ENCODE measurements at places on chromosomes 3 and 15.

- DNase-seq = no peak
These were observed 24.3 kb downstream of the PLEKHO2 start for GRCh38 chr15:64865998-64866520.

- no peak for DNase-seq
These were observed 24.1 kb downstream of the GYG1 start for GRCh38 chr3:149015393-149015792.

DNA sequence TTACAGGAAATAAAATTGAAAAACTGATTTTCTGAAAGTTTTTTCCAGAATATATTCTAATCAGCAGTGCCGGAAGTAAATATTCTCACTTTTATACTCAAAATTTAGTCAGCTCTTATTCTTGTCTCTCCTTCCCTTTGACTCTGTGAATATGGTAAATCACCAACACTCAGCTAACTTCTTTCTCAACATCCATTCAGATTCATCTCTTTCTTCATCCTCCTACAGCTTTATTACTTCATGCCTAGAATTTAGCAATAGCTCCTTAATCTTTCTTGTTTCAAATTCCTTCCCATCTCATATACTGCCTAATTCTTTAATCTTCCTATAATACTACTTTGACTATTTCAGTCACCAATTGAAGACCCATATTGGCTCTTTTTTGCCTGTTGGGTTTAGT is 67.9 kb downstream of the FGF7 start:
- DNase-seq = no peak

GRCh38 chr15:57873564-57874209 is 167.2 kb downstream of the POLR2M start:
- DNase-seq = no peak

DNA sequence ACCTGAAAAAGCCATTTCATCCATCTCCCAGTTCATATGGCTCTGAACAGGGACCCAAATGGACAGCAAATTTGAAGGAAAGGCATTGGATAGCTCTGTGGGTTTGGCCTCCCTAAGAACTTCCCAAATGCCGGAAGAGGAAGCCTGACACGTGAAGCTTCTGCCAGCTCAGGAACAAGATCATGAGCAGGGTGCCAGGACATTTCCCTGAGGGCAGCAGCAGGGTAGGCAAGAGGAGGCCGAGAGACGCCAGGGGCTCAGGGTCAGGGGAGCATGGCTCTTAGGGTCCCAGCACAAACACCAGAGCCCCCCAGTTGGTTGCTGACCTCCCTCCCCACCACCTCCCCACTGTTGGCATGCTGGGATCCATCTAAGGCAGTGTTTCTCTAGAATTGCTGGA is 187.5 kb downstream of the MEGF11 start:
- no peak for DNase-seq

DNA sequence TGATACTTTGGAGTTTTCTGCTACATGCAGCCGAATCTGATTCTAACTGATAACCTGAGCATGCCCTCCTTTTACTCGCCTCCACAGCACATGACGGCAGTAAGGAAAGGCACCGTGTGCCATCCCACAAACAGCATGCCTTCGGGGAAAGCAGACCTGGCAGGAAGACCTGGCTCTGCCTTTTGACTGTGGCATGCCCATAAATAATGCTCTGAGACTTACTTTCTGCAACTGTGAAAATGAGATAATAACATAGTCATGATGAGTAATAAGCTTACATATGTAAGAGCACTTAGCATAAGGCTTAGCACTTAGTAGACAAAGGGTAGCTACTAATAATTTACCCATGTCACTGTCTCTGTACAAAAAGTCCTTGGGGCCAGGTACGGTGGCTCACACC is 32.9 kb downstream of the MTHFS start:
- DNase-seq = no peak

DNA sequence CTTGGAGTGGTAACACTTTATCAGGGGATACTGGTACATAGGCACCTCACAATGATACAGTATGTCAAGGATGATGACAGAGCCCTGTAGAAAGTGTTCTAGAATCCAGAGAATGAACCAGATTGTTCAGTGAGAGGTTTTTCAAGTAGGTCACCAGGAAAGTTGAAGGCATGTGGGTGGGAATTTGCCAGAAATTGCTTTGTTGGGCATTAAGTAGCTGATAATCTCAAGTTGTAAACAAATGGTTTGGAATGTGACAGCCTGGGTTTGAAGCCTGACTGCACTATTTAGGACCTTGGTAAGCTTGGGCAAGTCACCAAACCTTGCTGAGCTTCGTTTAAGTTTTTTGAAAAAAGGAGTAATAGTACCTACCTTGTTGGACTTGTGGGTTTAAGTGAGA is 12.5 kb downstream of the SLC35G2 start:
- DNase-seq = no peak

Data from DMS79 (cell line).